Epithelial cell of proximal tubule (primary cell): ENCODE measurements at places on chromosomes 11 and 22.

- no peak for DNase-seq
Observed at GRCh38 chr22:37370306-37370979, 56.8 kb downstream of the ELFN2 start.

DNA sequence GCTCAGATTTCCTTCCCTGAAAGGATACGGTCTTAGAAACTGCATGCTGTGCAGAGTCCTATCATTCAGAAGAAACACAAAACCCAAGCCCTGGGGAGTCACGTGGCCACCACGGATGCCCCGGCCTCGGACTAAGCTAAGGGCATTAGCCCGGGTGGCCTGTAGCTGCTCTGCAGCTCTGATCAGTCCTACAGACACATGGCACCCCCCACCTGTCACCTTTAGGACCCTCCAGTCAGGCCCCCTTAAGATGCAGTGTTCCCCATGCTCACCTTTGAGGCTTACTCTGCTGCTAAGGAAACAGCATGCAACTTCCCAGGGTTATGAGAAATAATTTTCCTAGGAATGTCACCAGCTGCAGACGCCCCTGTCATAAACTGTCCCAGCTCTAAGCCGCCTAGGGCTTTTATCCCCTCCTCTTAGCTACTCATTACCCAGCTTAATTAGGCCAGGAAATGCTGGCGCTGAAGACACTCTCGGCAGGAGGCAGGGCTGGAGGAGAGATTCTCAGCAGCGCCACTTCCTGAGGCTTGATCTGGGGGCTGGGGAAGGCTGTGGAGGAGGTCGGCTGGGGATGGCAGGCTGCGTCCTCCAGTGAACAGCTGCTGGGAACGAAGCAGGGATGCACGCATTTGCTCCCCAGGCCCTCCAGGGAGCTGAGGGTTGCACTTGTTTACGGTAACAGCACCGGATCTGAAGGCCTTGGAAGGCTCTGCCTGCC is 47.2 kb upstream of the ADA2 start:
- no peak for DNase-seq

- no peak for DNase-seq
Observed at GRCh38 chr22:29270475-29271271, 2.6 kb downstream of the EWSR1 start.

DNA sequence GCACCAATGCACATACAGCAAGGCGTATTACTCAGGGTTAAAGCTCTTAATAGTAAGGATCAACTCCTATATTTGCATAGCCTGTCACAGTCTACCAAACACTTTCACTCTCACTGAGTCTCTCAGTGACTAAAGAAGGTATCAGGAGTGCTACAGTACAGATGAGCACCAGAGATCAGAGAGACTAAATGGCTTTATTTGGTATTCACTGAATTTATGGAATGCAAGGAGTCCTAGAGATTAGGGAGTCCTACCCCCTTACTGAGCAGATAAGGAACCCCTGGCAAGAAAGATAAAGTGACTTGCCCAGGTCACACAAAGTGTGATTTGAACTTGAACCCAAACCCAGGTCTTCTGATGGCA is 396.4 kb upstream of the CCDC90B start:
- no peak for DNase-seq

- DNase-seq: no peak
Observed at GRCh38 chr22:24697621-24698082, 76.9 kb downstream of the PIWIL3 start.

DNA sequence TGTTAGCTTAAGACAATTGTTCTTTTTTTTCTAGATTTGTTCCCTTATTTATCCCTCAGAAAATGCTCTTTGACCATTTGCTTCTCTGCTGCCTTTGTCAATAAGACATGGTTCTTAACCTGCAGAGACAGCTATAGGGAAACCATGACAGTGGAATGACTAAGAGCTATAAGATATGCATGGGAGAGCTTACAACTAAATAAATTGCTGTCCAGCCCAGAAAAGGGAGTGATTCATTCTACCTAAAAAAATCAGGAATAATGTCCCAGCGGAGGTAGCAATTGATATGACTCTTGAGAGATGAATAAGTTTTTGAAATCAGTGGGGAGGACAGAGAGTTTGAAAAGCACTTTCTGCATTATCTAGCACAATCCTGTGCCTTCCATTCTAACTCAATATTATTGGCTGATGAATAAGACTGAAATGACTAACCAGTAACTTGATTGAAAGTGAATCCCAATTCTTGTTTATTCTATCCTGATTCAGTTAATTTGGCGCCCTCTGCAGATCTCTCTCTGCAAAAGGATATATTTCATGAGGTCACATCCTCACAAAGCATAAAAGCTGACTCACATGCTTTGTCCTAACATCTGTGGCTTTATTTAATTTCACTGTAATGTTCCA is 680.5 kb upstream of the API5 start:
- peak; percentile 30 for DNase-seq
